ENCODE measurements at places on chromosomes 5 and 9.

GRCh38 chr5:103424026-103424425, 138.6 kb downstream of the NUDT12 start:
- no peak for DNase-seq

DNA sequence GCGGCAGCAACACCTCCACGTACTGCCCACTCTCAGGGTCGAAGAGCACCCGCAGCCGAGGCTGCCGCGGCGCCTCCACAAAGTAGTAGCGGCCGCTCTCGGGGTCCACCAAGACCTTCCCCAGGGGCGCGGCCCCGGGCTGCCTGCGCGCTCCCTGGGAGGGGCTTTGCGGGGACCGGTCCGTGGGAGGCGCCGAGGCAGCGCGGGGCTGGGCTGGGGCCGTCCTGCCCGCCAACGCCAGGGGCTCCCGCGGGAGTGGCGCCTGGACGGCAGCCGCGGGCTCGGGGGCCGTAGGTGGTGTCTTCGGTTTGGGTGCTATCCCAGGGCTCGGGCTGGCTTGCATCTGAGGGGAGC, 2.6 kb upstream of the MZB1 start:
- DNase-seq, result no peak

DNA sequence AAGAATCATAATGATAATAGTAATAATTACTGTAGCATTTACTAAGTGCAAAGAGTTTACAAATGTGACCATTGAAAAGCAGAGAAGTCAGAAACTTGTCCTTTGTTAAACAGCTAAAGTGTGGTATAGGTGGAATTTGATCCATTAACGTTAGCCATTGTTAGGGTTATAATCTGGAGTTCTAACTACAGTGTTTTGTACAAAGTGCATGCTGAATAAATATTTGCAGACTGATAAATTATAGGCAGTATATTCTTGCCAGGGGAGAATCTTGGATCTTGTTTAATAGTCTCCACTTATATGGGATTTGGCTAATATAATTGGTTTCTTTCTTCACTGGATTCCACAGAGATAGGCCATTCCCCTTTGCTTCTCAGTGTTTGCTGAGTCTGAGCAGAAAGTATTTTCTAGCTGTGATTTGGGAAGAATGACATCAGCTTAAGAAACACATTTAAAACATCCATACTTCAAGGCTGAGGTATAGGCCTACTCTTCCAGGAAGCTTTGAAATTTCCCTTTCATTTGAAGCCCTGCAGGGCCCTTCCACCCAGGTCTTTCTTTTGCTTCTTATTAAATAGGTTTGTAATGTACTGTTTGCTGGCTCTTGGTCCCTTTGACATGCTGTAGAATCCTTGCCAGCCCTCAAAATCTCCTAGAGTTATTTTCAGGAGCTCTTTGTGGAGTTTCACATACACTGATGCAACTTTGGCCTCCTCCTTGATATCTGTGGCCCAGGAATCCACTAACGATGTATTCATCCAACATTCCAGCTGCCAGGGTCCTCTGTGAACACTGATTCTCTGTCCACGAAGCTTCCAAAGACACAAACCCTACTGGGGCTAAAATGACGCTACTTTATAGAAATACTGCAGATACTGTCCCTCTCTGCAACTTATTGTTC, 51.4 kb downstream of the ATP10B start:
- DNase-seq, result no peak

DNA sequence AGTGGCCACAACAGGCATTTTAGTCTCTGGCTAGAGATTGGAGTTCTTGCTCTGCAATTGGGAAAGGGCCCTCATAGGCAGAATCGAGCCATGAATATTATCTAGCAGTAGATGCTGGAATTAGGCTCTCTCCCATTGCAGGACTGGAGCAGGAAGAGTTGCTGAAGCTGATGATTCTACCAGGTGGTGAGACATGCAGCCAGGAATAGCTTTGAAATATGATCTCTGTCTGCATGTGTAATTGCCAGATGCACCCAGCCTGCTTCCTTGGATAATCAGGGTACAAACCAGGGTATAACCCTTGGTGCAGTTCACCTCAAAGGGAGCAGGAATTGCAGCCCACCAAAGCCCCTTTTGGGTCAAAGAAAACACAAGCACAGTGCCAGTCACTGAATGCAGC, 211.4 kb upstream of the FTMT start:
- no peak for DNase-seq

GRCh38 chr5:114387433-114387832, 25.6 kb downstream of the KCNN2 start:
- DNase-seq, result no peak

DNA sequence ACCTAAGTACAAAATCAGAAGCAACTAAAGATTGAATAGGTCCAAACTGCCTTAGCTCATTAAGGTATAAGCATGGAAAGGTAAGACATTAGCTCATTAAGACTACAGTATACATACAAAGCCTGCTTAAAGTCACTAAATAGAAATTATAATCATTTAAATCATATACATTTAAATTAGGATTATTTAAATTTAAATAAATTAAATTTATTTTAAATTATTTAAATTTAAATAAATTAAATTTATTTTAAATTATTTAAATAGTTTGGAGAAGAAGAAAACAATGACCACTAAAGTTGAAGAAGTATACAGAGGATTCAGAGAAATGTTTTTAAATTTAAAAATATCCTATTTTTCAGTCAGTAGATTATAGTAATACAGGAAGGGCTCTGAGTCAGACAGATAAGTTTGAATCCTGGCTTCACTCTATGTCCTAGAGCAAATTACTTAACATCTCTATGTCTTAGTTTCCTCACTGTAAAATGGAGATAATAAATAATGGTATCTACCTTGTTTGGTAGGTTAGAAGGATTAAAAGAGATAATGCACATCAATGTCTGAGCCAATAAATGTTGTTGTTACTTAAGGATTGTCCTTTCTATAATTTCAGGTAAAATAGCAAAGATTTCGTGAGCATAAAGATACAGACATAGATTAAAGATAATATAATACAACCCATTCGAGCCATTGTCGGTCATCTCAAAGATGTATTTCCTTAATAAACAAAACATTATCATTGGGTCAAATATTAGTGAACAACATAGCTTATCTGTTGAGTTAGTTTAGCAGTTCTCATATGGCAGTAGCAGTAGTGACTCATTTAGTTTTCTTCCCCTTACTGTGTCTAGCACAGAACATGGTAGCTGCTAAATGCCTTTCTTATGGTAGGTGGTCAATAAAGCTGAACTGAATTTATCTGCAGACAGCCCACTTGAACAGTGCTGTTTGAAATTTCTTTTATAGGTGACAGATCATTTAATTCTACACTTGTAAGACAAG, 100.6 kb downstream of the KIAA0825 start:
- no peak for DNase-seq

GRCh38 chr5:42423285-42424165, at the start of gene GHR:
Gene GHR, plus strand, starts transcription at chr5:42423439. Its CDS starts 142,436 bp downstream, at chr5:42565875.
- peak; percentile 5 for DNase-seq

DNA sequence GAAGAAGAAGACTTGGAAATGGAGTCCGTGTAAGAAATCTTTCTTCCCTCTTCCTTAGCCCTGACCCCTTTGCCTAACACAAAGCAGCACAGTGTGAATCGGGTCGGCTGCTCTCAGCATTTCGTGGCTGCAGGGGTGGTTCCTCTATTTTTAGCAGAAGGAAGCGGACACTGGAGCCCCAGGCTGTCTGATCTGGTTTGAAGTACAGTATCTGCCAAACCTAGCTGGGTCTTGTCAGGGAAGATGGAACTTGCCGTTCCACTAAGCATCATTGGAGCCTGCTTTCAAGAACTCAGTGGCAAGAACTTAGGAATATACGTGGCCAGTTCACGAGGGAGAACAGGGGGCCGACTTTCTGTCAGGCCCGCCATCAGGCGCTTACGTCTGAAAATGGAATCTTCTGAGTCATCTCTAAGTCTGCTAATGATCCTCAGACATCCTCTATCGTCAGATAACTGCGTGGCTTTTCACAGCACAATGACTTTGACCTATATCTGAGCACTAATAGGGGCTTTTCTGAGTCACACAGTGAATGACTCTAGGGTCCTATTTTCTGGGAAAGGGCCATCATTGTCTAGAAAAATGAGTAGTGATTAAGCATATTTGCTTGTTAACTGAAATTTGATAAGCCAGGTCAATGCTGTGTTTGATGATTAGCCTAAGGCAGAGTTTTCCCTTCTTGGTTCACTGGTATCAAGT, 43.3 kb upstream of the NCS1 start:
- DNase-seq, result peak; percentile 63

DNA sequence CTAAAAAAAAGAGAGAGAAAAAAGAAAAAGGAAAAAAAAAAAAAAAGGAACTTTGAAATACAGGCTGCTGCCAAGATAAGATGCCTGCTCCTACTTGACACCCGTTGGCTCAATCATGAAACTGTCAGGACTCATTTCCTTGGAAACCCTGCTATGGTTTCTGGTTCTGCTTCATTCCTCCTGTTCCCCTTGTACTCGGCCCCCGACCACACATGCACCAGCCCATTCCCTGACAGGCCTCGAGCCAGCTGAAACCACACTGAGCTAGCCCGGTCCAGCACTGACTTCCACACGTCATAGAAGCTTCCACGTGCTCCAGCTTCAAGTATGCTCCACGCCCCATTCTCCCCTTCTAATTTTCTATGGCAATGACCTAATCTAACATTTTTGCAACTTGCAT, 93.2 kb downstream of the MYO10 start:
- DNase-seq, result no peak

GRCh38 chr5:62354028-62354874, 48.2 kb downstream of the KIF2A start:
- DNase-seq, result peak; percentile 27

- DNase-seq, result no peak
These were observed 6.4 kb upstream of the SNX30 start for GRCh38 chr9:112744177-112744576.

- DNase-seq, result peak; percentile 38
These were observed 795 bp upstream of the PJA2 start for GRCh38 chr5:109410389-109411148.

DNA sequence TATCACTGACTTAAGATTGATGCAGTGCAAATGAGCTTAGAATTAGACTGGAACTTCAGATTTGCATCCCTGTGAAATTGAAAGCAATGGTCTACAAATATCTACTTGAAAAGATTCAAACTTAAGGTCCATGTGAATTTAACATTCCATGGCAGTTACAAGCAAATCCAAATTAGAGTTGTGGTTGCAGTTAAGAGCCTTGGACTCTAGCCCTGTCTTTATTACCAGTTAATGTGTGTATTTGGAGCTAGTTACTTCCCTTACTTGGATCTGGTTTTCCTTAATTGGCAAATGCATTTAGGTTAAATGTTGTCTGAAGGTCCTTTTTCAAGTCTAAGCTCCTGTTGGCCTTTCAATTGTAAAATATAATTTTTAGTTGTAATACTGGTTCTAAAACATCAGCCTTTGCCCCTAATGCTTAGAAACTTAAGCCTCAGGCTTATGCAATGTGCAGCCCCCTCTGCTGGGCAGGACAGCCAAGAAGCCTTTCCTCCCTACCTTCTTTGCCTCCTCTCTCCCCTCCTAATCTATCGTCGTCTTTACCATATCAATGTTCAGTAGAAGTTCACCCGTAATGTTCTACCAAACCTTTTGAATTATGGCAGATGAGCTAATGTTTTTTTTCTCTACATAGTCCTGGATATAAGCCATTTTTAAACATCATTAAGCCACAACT, 59.5 kb downstream of the ERMP1 start:
- DNase-seq, result no peak

DNA sequence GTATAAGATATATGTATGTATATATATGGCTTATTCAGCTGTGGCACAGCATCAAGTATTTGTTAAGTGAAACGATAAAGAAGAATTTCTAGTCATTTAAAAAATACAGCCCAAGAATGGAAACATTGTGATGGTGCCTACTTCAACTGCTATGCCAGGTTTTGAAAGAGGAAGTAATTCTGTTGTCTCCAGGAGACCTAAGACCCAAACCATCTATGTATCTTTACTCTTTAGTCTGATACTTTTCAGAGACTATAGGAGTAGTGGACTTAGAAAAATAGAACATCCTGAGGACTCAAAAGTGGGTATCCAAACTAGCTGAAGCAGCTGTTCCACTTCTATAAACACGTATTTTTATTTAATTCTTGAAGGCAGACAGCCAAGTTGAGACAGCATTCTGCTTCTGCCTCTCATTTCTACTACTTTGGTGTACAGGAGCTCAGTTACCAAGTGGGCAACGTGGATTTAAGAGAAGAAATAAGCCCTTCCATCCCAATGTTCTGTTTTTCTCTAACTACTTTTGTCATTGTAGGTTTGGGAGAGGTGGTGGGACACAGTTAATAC, 110.7 kb downstream of the RPS23 start:
- no peak for DNase-seq

DNA sequence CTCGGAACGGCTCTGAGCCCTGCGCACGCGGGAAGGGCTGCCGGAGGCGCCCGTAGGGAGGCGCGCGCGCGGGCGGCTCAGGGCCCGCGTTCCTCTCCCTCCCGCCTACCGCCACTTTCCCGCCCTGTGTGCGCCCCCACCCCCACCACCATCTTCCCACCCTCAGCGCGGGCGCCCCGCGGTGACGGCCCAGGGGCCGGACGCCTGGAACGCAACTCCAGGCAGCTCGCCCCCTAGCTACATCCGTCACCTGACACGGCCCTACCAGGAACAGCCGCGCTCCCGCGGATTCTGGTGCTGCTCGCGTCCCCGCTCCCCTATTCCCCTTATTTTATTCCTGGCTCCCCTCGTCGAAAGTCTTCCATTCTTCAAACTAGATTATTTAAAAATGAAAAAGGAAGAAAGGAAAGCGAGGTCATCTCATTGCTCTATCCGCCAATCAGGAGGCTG, at the start of gene CDKN2B-AS1:
TSS of gene CDKN2B-AS1 (plus strand) at position 236 of the 450 bp plus-strand sequence.
- peak; percentile 33 for DNase-seq

DNA sequence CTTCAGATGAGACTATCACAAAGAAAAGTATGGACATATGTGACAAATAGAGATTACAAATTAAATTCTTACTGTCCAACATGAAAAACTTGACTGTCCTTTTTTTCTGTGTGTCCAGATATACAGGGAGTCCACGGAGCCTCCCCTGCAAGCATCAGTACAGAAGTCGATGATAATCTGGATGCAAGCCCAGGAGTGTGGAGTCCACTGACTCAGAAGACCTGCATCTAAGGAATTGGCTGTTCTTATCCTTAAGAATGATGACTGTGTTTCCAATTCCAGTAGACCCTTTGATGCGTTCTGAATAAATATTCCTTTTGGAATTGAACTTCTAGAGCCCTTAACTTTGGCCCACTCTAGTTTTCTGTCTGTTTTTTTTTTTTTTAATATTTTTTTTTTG, 56.7 kb upstream of the TAF11L2 start:
- DNase-seq, result no peak

DNA sequence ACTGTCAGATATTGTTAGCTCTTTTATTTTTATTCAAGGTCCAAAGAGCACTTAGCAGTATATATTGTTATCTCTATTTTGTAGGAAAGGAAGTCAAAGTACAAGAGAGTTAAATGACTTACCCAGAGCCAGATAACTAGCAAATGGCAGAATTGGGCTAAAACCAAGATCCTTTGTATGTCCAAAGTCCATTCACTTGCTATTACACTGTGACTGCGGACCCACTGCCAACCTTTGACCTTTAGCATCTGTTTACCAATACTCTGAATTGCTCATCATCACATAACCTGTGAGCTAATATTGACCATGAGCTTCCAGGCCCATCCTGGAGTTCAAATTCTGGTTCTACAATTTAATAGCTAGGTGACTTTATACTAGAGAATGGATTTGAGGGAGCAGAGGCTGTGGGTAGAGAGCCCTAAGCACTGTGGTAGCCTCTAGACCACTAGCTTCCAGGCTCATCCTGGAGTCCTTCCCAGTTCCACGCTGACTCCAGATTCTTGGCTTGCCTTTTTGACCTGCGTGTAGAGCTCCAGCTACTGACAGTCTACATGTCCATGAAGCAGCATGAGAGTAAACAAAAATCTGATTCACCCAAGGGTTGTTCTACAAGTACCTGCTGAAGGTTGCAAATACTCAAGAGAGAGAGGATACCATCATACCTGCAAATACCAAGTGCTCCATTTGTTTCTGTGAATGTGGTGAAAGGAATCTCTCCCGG, 424.0 kb downstream of the SH3GL2 start:
- DNase-seq, result no peak

Measured in stimulated activated CD4-positive, alpha-beta T cell treated with anti-CD3 and anti-CD28 coated beads, Interleukin-4, amount 100 ng/mL, for 24 hours (primary cell).